Activated CD4-positive, alpha-beta T cell treated with anti-CD3 and anti-CD28 coated beads for 36 hours (primary cell): ENCODE measurements at places on chromosomes 12 and 14. TPM values are rescaled to one million over a fixed set of nuclear protein-coding genes. Genes with fewer than 3 reads are reported as not detected.

Gene TPPP2
- not detected for total RNA-seq

Gene DHRS2
- total RNA-seq: 3.7 TPM

Gene ESRRB
- 0.11 TPM for total RNA-seq

Gene CACNA2D4
- total RNA-seq: 7.2 TPM

Gene COL2A1
- 0.05 TPM for total RNA-seq

Gene WNT1
- not detected for total RNA-seq

Gene KRT5
- not detected for total RNA-seq

Gene P2RX2
- total RNA-seq: not detected

Gene RD3L
- not detected for total RNA-seq

Gene RNU7-1
- total RNA-seq: not detected
